ENCODE measurements at places on chromosomes 12 and 14.

DNA sequence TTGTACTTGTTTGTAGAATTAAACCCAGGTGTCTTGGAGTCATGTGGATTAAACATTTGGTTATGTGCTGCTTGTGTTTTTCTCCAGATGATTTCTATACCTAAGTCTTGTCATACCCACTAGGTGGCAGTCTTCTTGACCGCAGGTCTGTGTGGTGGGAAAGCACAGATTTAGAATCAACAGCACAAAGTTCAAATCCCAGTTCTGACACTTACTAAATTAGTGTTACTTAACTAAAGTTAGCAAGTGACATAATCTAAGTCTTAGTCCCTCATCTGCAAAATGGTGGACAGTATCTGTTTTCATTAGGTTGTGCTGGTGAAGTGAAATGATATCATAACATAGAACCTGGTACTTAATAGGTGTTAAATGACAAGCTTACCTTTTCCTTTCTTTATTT, 151.0 kb upstream of the ARHGAP5 start:
- no peaks in the 10 kb centered on the region for H3K27me3 ChIP-seq
- H3K27ac ChIP-seq = peak overlapping the region; percentile 41
- no peaks in the 10 kb centered on the region for H3K36me3 ChIP-seq

GRCh38 chr12:125098676-125099408, 33.6 kb downstream of the AACS start:
- H3K27me3 ChIP-seq = no peaks in the 10 kb centered on the region
- DNase-seq = no peak
- no peaks in the 10 kb centered on the region for H3K4me1 ChIP-seq

DNA sequence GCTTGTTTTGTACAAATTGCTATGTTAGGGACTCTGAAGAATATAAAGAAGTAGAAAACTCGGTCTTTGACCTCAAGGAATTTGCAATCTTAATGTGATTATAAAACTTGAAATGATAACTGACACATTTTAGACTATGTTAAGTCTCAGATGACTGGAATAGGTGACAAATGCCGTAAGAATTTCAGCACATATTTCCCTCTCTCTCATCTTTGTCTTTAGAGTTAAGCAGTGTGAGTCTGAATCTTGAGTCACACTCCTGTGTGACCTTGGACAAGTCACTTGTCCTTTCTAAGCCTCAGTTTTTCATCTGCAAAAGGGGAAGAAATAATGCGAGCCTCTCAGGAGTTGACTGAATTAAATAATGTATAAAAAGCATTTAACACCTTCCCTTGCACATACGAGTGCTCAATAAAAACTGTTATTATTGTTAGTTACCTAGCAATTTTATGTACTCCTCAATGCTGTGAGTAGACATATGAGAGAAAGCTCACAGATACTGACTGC, 103.7 kb downstream of the DYRK2 start:
- no peak overlapping the region for H3K4me3 ChIP-seq
- DNase-seq = no peak
- no peaks in the 10 kb centered on the region for H3K4me1 ChIP-seq
- H3K27me3 ChIP-seq = no peaks in the 10 kb centered on the region
- H3K27ac ChIP-seq = no peak overlapping the region
- no peaks in the 10 kb centered on the region for H3K36me3 ChIP-seq

DNA sequence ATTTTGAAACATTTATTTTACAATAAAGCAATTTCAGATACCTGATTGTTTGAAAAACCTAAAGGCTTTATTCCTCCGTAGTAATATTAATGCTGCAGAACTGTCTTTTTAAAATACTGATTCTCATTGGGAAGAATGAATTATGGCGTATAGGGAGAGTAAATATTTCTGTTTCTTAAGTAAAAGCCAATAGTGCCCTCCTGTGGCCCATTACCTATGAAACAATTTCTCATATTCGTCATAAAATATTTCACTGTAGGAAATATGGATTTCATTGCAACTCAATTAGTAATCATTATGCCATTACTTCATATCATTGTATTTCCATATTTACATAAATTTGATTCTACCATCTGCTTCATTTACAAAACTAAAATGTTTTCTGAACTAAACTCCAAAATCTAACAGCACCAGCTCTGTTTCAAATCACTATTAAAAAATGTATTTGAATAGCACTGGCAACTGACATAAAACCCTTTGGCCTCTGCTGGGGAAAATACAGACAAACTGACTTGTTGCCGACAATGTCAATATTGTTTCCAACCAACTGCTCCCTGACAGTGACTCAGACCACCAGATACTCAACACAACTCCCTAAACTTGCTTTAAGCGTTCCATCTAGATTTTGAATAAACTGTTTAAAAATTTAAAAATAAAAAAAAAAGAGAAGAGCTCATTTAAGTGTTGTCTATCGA, 290.3 kb downstream of the NAV3 start:
- H3K27me3 ChIP-seq = no peaks in the 10 kb centered on the region
- no peaks in the 10 kb centered on the region for H3K36me3 ChIP-seq
- no peaks in the 10 kb centered on the region for H3K4me1 ChIP-seq
- DNase-seq = no peak
- no peak overlapping the region for H3K27ac ChIP-seq

GRCh38 chr12:122437656-122438121, 15.2 kb upstream of the CLIP1 start:
- peak overlapping the region; percentile 54 for H3K27ac ChIP-seq
- peak; percentile 47 for DNase-seq
- H3K27me3 ChIP-seq = no peaks in the 10 kb centered on the region
- H3K4me3 ChIP-seq = peak overlapping the region; percentile 0
- H3K36me3 ChIP-seq = no peaks in the 10 kb centered on the region
- H3K4me1 ChIP-seq = no peaks in the 10 kb centered on the region

DNA sequence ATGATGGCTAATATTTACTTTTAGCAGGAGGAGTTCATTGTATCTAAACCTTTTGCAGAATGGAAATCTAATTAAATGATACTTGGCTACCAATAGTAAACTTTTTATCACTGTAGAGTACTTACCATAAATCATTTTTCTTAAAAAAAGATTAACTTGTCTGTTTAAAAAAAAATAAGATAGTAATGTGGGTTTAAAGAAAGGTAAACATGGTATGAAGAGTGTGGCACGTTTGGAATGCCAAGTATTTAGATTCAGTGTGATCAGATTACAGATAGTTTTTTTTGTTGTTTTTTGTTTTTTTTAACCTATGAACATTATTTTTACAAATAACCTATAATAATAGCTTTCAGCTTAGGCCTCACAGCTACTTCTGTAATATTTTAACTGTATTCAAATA, 25.8 kb downstream of the KTN1 start:
- no peaks in the 10 kb centered on the region for H3K36me3 ChIP-seq
- no peak overlapping the region for H3K27ac ChIP-seq
- DNase-seq = no peak
- H3K4me3 ChIP-seq = no peak overlapping the region
- no peaks in the 10 kb centered on the region for H3K4me1 ChIP-seq
- H3K27me3 ChIP-seq = no peaks in the 10 kb centered on the region

GRCh38 chr12:76786986-76787385, 23.1 kb downstream of the ZDHHC17 start:
- H3K27me3 ChIP-seq = no peaks in the 10 kb centered on the region
- H3K4me3 ChIP-seq = no peak overlapping the region
- no peaks in the 10 kb centered on the region for H3K36me3 ChIP-seq
- no peak for DNase-seq

- H3K4me1 ChIP-seq = no peaks in the 10 kb centered on the region
- no peaks in the 10 kb centered on the region for H3K27me3 ChIP-seq
- H3K27ac ChIP-seq = no peak overlapping the region
- no peaks in the 10 kb centered on the region for H3K36me3 ChIP-seq
Observed at GRCh38 chr14:57420986-57421385, 30.6 kb downstream of the NAA30 start.

GRCh38 chr12:38445040-38445439, 128.5 kb downstream of the ALG10B start:
- H3K36me3 ChIP-seq = no peaks in the 10 kb centered on the region
- no peak for DNase-seq
- no peak overlapping the region for H3K27ac ChIP-seq

GRCh38 chr12:76698966-76699365, 64.9 kb upstream of the ZDHHC17 start:
- H3K27ac ChIP-seq = no peak overlapping the region
- no peaks in the 10 kb centered on the region for H3K27me3 ChIP-seq
- no peaks in the 10 kb centered on the region for H3K4me1 ChIP-seq
- no peak overlapping the region for H3K4me3 ChIP-seq

DNA sequence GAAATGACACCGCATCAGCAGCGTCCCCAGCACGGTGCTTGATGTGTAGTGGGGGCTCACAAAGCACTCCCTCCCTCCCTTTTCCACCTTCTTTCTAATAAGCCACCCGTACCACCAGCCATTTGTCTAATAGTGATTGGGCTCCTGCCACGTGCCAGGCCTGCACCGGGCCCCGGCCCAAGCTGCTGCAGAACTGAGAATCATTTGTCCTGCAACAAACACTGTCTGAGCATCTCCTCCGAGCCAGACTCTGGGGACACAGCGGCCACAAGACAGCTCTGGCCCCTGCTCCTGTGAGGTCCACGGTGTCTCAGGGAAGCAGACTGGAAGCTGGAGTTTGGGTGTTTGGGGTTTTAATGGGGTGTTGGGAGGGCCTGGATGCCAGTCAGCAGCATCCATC, 43.9 kb downstream of the MVK start:
- H3K36me3 ChIP-seq = no peaks in the 10 kb centered on the region
- H3K4me3 ChIP-seq = no peak overlapping the region
- H3K27me3 ChIP-seq = no peaks in the 10 kb centered on the region
- DNase-seq = no peak

DNA sequence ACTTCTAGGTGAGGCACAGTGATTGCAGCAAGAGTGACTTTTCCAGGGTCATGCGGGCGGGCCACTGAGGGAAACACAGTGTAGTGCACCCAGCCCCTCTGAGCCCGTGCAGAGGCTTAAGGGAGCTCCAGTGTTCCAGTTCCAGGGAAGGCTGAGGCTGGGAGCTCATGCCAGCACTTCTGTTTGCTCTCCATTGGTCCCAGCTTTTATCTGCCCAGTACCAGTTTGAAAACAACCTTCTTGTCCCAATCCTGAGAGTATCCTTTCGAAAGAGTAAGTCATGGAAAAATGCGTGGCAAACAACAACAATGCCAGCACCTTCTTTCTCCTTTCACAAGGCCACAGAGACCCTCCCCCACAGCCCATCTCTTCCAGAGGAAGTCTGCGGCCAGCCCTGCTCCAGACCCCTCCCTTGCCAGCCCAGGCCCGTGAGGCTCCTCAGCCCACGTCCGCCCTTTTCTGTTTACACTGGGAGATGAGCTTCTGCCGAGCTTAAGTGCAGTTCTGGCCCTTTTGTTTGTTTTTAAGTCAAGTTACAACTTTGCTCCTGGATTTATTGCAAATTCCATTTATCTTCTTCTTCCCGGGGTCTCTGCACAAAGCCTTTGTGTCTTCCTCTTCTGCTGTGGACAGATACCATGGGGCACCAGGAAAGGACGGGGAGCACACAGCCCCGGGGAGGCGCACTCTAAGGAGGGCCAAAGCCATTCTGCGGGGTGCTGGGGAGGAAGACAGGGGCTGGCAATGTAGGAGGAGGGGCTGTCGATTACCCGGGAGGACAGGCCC, 185.6 kb downstream of the ZFP36L1 start:
- no peak for DNase-seq
- peaks cover 7% of the 10 kb centered on the region for H3K4me1 ChIP-seq
- no peaks in the 10 kb centered on the region for H3K36me3 ChIP-seq
- no peak overlapping the region for H3K4me3 ChIP-seq
- H3K27me3 ChIP-seq = no peaks in the 10 kb centered on the region
- H3K27ac ChIP-seq = peak overlapping the region; percentile 87

DNA sequence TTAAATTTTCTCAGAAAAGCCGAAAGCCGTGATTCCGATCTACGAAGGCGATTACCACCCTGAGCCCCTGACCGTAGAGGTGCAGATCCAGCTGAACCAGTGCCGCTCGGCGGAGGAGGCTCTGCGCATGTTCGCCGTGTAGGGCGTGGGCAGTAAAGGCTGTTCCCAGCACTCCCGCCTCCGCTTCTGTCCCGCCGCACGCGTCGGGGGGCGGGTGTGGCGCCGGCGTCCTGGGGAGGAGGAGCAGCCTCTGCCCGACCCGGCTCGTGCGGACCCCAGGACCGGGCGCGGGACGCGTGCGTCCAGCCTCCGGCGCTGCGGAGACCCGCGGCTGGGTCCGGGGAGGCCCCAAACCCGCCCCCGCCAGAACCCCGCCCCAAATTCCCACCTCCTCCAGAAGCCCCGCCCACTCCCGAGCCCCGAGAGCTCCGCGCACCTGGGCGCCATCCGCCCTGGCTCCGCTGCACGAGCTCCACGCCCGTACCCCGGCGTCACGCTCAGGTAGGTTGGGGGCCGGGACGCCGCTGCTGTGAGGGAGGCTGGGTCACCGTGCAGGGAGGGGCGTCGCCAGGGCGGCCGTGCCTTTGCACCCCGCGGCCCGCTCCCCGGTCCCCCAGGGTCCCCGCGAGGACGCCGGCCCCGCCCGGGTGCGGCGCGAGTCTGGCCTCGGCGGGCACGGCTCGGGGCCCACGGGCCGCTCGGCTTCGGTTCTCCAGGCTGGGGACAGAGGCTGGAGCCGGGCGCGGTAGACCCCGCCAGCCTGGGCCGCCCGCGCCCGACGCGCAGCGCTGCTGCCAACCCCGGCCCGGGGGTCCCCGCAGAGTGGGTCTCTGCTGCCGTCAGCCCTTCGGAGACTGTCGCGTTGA, at the start of gene B3GNT4:
Gene B3GNT4 (plus strand): TSS at position 409 of the 866 bp plus-strand sequence. CDS start 910 bp downstream, outside the sequence.
- no peak within 1 kb of the TSS for H3K27ac ChIP-seq
- DNase-seq = peak; percentile 59
- peaks cover 8% of the 10 kb centered on the region for H3K36me3 ChIP-seq
- peaks cover 12% of the 10 kb centered on the region for H3K4me1 ChIP-seq

DNA sequence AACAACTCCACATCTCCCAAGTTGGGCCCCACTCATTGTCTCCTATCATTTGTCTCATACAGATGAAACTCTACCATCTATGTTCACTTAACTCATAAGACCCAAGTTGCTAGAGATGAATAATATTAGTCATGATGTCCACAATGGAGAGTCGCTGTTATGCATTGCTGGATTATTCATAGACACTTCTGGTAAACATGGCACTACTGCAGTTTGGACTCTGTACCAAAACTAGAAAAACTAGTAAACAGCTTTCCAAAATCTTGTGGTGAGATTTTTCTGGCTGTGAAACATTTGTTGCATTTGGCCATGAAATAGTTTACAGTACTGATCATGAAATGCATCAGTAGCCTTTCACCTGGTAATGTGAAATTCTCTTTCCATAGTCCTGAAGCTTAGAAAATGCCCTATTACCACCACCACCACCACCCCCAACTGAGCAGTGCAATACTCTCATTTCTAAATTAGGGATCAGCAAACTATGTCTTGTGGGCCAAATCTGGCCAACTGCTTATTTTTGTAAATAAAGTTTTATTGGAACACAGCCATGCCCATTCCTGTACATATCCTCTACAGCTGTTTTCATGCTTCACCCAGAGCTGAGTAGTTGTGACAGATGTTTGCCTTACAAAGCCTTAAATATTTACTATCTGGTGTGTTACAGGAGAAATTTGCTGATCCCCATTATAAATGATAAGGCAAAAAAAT, 236.5 kb downstream of the DPF3 start:
- H3K4me3 ChIP-seq = no peak overlapping the region
- H3K27ac ChIP-seq = no peak overlapping the region
- no peaks in the 10 kb centered on the region for H3K36me3 ChIP-seq
- H3K27me3 ChIP-seq = no peaks in the 10 kb centered on the region
- DNase-seq = no peak

Measured in breast epithelium (tissue), 4 donors.